ENCODE measurements at places on chromosomes 5 and 9.

DNA sequence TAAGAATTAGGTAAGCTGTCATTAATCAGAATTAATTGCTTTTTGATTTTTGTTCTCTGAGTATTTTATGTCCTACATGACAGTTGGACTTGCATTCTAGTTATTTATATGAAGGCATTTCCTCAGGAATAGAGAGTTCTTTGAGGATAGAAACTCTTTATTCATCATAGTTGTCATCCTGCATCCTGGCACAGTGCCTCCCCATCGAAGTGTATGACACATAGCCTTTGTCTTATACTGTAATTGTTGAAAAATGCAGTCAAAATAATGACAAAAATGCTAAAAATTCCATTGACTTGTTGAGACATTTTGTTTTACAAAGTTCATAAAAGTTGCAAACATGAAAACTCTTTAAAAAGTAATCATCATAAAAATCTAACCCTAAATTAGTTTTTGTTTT, 36.5 kb downstream of the CFAP95 start:
- no peak for DNase-seq

- no peak for DNase-seq
These were observed 146.2 kb downstream of the COX7C start for GRCh38 chr5:86763929-86764328.

DNA sequence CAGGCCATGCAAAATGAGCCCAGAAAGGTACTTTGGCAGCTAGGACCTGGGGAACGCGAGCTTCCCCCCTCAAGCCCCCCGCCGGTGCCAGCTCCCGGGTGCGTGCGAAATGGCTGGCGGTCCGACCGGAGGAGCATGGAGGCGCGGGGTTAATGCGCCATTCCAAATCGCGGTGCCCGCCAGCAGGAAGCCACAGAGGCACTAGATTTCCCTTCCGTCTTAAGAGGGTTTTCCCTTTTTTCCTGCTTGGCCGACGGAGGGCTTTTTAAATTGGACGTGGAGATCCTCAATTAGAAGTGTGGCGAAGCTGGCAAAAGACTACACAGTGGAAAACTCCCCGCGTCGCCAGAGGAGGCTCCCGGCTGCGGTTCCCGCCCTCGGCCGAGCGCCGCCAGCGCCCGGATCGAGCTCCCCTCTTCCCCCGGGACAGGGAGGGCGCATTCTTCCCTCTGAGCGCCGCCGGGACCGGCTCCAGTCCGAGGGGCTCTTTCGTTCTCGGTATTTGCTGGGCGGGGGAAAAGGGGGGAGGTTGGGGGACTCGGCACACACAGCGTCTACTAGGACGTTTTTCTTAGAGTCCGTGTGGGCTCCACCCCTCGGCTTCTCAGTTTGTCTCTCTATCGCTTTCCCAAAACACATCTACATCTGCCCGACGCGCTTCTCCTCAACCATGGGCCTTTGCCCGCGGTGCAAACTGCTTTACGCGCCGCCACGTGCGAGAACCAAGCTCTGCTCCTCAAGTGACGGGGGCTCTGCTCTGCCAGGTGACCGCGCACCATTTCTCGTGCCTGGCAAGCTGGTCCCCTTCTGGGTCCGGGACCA, 3.0 kb downstream of the GDNF start:
- peak; percentile 5 for DNase-seq

DNA sequence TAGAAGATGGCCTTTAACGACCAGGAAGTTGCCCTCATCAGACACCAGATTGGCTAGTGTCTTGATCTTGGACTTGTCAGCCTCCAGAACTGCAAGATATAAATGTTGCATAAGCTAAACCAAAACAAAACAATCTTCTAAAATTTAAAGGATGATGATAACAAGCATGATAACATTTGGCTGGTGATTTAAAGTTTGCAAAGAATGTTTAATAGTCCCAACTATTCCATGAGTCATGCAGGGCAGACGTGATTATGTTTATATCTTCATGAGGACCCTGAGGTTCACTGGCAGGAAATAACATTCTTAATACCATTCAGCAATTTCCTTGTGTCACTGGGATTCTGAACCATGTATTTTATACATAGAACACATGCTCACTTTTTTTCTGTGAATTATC, 319.8 kb downstream of the HCN1 start:
- no peak for DNase-seq

DNA sequence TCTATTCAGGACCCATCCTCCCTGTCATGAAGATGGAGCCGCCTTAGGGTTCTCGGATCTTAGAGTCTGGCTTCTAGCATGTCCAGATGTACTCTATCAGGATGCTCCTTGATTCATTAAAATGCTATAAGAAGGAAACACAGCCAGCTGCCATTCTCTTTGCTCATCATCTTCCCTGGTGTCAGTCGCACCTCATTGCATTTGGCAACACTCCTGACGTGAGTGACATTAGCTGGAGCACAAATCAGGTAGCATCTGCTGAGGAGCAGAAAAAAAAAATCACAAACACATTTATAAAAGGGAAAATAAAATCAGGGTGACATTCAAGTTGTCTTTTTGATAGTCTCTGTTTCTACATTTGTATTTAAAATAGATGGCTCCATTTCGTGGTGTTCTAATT, 226.1 kb upstream of the NMUR2 start:
- DNase-seq = no peak

DNA sequence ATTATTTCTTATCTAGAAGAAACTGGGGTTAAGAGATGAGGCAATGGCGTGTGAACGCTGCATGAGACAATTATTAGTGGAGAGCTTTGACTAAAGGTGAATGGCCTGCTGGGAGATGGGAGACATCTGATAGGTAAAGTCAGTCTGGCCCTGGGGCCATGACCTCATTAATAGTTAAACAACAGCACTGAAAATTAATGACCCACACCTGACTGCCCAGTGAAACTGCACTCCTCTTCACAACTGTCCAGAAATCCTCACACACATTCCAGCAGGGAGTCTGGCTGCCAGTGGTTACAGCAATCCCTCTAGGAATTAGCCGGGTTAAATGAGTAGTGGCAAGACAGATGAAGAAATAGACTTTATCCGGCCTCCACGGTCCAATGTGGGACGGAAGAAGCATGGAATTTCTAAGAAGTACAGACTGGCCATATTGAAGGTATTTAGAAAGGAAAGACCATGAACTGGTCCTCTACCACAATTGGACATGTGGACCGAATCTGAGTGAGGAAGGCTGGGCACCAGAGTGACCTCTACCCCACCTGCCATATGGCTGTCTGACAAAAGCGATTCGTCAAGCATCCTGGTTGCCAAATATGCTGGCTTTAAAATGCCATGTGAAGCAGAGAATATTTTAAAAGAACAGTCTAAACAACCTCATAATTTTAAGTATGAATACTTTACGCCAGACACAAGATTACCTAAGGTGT, 138.4 kb downstream of the EFNA5 start:
- DNase-seq = no peak

GRCh38 chr5:14745753-14746152, 81.2 kb downstream of the OTULIN start:
- DNase-seq = no peak

DNA sequence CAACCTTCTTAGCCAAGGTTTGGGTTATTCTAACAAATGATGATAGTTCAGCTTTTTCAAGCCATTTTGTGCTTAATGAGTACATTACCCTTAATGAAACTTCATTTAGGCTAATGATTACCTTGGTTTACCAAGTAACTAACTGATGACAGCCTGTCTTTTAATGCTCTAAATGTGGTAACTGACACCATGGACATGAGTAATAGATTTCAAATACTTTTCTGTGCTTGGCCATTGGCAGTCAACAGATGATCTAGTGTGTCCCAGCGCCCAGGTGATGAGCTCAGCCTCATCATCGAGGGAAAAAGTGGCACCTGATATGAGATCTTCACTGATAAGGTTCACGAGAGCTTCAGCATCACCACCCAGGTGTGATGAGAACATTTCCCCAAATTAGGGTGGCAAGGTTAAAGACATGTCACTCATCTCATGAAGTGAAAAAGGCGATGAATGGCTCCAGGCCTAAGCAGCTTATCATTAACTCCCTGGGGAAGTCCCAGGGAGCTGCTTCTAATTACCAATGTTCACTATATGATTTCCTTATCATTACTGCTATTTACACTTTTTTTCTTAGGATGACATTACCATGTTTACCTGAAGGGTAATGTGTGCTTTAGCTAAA, 296.0 kb downstream of the SPOCK1 start:
- no peak for DNase-seq

GRCh38 chr5:36696059-36696673, 89.8 kb downstream of the SLC1A3 start:
- DNase-seq = peak; percentile 42

- DNase-seq = no peak
These were observed 20.0 kb upstream of the RGMB start for GRCh38 chr5:98753507-98753906.

- no peak for DNase-seq
These were observed 160.4 kb upstream of the CDH12 start for GRCh38 chr5:23013395-23013998.

- peak; percentile 85 for DNase-seq
These were observed 89.2 kb downstream of the SEMA4D start for GRCh38 chr9:89408628-89409101.

GRCh38 chr9:133691626-133692363, 46.4 kb downstream of the SARDH start:
- DNase-seq = no peak

GRCh38 chr5:159799701-159800100, 116.6 kb upstream of the ADRA1B start:
- DNase-seq = no peak

DNA sequence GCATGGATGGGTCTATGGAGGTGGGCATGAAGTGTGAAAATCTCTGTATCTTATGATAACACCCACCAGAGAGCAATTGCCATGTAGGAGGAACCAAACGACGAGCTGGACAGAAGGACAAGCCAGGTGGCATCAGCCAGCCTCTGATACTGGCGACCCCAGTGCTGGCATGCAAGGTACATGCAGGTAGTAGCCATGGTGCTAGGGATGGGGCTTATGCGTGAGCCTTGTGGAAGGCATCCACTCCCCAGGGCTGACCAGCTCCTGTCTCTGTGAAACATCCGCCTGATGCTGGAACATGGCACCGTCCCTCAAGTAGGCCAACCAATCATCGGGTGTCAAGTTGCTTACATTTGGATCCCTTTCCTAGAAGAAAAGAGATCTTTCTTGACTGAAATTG, 412.9 kb downstream of the GADD45G start:
- DNase-seq = no peak

GRCh38 chr5:28390341-28390740, 1352.0 kb upstream of the CDH9 start:
- no peak for DNase-seq

- DNase-seq = no peak
These were observed 2112.9 kb upstream of the WWC1 start for GRCh38 chr5:166178411-166179080.

GRCh38 chr5:140443-140829, 48.5 kb downstream of the PLEKHG4B start:
- no peak for DNase-seq

DNA sequence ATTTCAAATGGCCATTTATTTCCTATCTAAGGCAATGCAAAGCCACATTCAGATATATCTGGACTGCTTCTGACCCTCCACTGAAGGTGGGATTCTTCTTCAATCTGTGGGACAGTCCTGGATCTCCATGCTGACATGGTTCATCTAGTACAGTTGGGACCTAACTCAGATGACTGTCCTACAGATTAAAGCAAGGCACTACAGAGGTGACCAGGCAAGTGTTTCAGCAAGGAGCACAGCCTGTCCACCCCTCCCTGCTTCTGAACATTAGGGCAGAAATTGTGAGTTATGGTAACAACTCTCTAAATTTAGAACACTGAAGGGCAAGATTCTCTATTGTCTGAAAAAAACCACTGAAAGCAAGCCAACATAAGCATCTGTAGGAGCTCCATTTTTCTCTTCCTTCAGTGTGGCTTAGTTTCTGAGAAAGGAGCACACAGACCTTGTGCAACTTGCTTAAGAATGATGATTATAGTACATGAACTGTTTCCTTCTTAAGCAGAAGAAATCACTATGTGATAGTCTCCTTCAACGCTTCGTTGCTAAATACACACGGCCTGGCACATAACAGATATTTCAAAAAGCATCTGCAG, 62.9 kb upstream of the BARX1 start:
- no peak for DNase-seq

DNA sequence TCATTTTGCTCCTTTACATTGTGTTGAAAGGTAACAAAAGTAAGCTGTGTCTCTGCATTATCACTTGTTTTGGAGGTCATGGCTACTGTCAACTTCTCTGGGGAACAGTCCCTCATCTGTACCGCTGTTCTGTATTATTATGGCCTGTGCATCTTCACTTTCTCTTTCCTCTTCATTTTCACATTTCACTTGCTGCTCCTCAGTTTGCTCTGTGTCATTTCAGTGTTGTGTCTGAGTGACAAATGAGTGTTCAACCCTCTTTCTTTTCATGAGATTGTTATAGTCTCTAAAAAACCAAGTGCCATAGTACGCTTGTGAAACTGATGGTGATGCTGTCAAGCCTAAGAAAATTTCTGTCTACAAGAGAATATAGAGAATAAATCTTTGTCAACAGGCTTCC, 122.0 kb upstream of the FER start:
- no peak for DNase-seq

- no peak for DNase-seq
These were observed 23.3 kb downstream of the HMHB1 start for GRCh38 chr5:143835251-143835650.

GRCh38 chr5:171422495-171422894, 3.0 kb downstream of the FGF18 start:
- DNase-seq = no peak

DNA sequence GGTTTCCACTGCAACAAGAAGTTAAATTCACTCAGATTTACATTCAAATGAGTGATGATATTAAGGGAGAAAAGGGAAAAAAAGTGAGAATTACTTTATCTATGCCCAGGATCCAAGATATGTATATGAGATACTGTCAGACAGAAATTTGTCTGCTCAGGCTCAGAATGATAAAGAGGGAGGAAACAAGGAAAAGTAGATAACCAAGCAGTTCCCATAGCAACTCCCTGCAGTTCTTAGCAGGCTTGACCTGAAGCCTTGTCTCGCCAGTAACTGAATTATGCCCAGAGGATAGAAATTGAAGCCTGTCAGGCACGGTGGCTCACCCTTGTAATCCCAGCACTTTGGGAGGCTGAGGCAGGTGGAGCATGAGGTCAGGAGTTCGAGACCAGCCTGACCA, 304.4 kb downstream of the TLE1 start:
- DNase-seq = no peak

DNA sequence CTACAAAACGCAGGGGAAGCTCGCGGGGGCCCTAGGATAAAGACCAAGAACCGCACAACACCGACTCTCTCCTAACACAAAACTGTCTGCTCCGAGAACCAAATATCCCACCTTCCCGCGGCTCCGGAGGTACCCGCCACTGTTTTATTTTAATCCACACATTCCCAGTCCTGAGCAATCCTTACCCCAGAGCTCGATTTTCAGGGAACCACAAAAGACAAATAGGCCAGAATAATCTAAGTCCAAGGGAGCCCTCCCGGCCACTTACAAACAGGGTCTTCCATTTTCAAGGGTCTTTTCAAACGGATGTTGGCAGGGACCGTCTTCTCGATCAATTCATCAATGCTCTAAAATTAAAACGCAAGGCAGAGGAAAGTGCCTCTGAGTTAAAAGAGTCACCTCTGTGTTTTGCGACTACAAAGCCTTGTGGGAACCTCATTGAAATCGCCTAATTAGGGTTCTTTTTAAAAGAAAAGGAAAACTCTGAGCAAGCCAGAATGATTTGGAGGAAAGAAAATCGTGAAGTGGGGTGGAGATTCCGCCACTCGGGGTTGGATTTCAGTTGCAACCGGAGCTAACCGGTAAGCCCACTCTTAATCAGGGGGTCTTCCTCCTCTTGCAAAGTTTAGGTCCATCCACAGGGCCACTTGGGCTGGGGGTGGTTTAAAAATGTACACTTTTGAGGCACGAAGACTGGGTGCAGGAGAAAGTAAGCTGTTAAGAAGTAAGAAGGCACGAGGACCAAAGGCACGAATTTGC, 1.0 kb downstream of the GLDC start:
- no peak for DNase-seq
